Cardiac fibroblast (primary cell): ENCODE measurements at places on chromosomes 2 and 18.

DNA sequence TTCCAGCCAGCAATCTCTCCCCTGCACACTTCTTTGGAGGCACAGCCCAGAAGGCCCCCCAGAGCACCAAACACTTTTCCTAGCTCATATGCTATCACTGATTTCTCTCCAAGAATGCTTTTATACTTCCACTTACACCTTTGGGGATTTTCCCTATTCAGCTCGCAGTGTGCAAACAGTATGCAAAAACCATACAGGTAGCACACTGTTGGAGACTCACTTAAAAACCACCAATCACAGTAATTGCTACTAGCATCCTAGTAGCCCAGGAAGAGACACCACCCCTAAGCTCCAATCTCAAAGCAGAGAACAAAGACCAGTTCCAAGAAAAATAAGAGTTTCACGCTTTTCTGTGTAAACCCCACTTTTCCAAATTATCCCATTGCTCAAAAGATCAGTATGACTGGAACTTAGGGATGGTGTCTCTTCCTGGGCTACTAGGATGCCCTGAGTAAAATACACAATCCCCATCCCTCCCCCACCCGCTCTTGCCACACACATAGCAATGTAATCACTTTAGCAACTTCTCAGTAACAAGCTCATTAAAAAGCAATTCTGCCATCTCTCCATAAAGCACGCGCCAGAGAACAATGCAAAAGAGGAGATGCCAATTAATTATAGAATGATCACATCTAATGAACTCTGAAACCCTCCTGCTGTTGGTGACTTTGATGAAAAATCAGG lies 43.0 kb downstream of the KLF7 start:
- DNase-seq = peak; percentile 28

DNA sequence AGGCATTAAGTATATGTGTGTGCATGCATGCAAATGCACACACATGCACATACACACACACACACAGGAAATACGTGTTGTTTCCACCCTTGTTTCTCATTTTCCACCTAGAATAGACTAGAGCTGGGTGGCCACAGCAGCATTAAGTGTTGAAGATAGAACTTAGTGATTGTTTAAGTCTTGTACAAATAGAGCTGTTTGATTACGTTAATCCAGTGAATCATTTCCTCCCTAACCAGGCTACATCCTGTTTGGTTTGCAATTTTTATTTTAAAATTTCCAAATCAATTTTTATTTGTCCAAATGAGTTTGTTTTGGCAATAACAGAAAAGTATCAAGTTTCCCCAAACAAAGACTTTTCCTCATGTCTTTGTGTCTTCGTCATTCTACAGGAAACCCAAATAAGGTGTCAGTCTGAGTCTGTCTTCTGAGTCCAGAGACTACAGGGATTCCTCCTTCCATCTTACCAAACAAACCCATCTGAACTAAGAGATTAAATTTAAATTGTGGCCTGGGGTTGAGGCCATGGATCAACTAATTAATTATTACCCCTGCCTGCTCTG lies 74.6 kb upstream of the GALNT5 start:
- DNase-seq = peak; percentile 98

GRCh38 chr18:58887613-58887963 lies 22.9 kb downstream of the ZNF532 start:
- DNase-seq = peak; percentile 67

DNA sequence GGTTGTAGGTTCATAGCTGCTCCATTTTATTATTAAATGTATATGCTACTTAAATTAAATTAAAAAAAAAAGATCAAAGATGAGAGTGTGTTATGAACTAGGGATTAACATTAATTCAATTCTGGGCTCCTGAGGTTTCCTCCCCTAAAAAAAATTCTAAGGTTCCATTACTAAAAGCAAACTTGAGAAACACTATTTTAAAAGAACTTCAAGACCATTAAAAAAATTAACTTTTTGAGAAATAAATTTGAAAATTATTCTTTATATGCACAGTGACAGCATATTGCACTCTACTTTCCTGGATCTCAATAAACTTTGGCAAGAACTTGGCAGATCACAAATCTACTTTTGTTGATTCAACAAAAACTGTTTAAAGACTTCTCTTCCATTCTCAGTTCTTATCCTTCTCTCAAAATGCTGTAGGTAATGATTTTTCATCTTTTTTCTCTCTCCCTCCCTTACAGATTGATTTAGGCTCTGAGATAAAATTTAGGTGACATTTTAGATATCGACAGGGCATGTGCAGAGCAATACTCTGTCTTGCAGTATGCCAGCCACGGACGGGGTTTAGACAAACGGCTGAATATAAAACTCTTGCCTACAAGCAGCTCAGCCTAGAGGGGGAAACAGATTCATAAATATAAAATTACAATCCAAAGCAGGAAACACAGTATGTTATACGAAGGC lies 592 bp upstream of the MARS2 start:
- DNase-seq = no peak

- DNase-seq = peak; percentile 23
These were observed 4.0 kb upstream of the SLC66A2 start for GRCh38 chr18:79955302-79956075.

GRCh38 chr2:238558456-238559099 lies 131.9 kb downstream of the ASB1 start:
- no peak for DNase-seq

GRCh38 chr2:133517876-133518275 lies 50.4 kb downstream of the NCKAP5 start:
- DNase-seq = no peak

GRCh38 chr2:159163930-159164329 lies 122.6 kb downstream of the WDSUB1 start:
- no peak for DNase-seq

DNA sequence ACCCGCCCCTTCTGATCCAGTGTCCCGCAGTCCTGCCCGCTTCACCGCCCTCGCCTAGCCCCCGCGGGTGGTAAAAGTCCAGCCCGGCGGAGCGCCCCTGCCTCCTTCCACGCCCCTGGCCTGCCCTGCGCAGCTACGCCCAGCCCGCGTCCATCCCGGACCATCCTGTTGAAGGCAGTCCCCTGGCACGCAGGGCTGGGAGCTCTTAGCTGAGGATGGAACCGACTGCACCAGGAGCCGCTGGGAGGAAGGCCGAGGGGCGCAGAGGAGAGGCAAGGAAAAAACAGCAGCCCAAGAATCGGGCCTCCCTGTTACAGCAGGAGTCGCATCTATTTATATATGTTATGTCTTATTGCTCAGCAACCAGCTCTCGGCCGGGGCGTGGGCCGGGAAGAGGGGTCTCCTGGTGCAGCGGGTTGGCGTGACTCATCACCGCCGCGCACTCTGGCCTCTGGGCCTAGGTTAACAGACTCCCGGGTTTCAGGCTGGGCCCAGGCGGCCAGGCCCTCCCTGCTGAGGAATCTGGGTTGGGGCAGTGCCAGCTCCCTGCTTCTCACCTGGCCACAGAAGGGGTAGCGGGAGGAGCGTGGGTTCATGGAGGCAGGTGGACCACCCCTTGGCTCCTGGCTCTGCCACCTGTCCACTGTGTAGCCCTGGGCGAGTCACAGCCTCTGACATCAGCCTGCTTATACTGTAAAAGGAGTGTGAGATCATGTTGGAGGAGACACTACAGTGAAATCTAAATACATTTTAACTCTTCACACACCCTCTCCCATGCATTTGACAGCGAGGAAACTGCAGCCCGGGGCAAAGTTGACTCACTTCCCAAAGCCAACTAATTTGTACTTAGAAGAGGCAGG lies 13.4 kb upstream of the MAP3K2 start:
- DNase-seq = peak; percentile 60

- peak; percentile 61 for DNase-seq
These were observed 5.8 kb upstream of the ANKRD12 start for GRCh38 chr18:9130806-9131205.

- DNase-seq = no peak
These were observed 74.6 kb upstream of the UNC80 start for GRCh38 chr2:209696836-209697711.

DNA sequence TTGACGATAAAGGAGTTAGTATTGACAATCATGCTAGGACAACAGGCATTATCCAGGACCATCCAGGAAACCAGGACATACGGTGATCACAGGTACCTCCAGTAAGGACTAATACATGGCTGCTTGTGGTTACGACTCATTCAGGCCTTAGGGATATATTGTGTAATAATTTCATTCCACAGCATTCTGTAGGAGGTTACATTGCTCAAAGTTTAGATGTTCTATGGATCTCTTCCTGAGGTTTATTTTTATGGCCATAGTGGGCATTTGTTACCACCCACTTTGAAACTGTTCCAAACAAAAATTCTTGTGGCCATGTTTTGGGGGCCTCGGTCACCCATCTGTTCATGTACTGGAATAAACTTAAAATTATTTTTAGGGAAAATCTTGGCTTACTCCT lies 431.6 kb downstream of the METTL4 start:
- DNase-seq = peak; percentile 45

- no peak for DNase-seq
These were observed 77.8 kb downstream of the ADAM23 start for GRCh38 chr2:206521115-206521514.

DNA sequence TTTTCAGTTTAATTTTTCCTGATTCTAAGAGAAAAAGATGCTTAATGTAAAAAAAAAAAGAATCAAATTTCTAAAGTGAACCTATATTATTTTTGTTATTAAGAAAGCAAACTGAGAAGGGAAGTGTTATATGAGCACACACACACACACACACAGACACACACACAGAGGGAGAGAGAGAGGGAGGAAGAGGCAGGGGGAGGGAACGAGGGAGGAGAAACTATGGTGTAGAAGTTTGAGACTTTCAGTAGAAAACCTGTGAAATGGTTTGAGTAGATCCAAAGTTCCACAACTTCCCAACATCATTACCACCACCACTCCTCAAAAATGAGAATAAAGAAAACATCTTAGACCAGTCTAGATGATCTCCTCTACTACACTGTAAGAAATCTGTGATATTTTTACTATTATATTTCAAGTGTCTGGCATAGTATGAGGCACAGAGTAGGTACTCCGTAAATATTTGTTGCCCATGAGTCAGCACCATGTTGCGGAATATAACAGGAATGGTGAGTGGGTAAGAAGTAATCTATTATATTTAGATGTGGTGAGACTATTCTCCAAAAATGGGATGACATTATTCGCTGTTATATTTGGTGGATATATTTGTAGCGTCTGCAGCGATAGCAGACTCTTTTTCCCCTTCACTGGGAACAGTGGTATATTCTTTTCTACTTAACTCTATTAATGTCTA lies 149.4 kb upstream of the DNMT3A start:
- peak; percentile 69 for DNase-seq

DNA sequence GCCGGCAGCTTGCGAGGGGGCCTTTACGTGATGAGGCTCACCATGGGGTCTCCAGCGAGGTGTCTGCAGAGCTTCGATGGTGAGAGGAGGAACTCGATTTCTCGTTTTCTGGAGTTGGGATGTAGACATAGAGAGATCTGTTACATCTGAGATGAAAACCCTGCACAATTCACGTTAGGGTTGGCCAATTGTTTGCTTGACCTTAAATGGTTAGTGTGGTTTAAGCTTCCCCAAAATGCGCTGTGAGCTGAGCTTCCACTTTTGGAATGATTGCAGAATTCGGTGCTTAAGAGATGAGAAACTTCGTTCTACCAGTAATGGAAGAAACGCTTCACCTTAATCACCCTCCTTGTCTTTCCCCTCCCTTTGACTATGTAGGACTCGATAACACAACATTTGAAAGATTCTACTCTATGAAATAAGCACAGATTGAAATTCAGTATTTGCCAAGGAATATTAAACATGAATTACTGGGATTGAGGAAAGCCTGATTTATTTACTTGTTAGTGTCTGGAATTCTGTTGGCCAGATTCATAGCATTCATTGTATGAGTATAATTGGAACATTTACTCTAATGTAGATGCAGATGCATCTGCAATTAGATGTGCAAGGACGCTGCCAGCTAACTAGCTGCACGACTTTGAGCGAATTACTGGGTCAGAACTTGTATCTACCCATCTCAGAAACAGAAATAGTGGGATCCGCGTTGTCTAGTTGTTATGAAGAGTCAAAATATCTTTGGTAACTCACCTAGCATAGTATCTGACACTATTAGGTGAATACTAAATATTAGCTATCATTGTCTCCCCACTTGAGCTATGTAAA lies 1.6 kb upstream of the KLF7 start:
- DNase-seq = peak; percentile 68

GRCh38 chr2:231270221-231271114 lies 72.0 kb downstream of the ARMC9 start:
- no peak for DNase-seq

DNA sequence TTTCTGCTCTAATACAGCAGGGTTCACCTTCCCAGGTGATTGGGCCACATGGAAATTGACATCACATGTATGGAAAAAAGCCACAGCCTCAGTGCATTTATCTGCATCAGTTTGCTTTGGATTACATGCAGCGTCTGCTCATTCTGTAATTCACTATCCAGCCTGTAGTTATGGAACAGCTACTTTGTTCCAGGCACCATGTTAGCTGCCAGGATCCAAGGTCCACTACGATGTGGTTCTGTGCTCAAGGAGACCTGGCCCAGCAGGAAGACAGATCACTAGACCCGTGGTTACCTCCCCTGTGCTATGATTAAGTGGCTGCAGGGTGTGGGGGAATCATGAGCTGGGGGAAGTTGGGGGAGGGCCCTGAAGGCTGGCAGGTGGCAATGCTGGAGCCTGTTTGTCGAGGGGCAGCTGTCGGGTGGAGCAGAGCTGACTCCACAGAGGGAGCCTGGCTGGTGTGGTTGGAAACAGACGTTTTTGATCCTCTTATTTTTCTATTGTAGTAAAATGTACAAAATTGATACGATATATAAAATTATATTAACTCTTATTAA lies 58.6 kb downstream of the TSHZ1 start:
- DNase-seq = no peak

- DNase-seq = no peak
These were observed 74.6 kb upstream of the HDAC4 start for GRCh38 chr2:239475161-239476028.

GRCh38 chr2:10935953-10936942 lies 24.5 kb downstream of the KCNF1 start:
- peak; percentile 99 for DNase-seq

DNA sequence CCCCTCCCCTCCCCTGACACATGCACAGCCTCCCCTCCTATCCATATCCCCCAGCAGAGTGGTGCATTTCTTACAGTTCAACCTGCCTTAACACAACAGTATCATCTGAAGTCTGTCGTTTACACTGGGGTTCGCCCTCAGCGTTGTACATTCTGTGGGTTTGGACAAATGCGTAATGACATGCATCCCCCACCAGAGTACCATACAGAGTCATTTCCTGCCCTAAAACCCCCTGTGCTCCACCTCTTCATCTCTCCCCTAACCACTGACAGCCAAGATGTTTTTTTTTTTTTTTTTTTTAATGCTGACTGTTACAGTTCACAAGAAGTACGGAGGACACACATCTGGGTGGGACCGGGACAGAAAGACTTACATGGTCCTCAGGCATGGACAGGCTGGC lies 22.6 kb downstream of the POMC start:
- no peak for DNase-seq

GRCh38 chr2:62267696-62268095 lies 71.8 kb downstream of the B3GNT2 start:
- peak; percentile 5 for DNase-seq

DNA sequence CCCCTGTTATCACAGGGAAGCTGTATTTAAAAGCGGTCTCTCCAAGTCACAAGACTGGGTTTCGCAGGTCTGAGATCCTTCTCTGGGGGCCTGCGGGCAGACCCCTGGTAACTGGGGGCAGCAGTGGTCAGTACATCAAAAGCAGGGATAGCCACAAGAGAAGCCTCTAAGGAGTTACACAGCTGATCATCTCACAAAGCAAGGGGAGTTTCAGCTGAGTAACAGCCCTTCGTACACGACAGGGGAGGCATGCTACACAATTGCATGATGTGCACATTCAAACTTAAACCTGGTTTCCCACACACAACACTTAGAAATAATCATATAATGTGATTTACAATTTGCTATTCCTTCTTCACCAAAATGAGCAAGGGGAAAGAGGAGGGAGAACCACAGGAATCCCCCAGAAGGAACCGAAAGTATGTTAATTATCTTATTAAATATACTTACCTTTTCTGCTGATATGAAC lies 87.5 kb downstream of the TMEM131 start:
- DNase-seq = no peak
